ENCODE measurements at places on chromosomes 13 and 19.

DNA sequence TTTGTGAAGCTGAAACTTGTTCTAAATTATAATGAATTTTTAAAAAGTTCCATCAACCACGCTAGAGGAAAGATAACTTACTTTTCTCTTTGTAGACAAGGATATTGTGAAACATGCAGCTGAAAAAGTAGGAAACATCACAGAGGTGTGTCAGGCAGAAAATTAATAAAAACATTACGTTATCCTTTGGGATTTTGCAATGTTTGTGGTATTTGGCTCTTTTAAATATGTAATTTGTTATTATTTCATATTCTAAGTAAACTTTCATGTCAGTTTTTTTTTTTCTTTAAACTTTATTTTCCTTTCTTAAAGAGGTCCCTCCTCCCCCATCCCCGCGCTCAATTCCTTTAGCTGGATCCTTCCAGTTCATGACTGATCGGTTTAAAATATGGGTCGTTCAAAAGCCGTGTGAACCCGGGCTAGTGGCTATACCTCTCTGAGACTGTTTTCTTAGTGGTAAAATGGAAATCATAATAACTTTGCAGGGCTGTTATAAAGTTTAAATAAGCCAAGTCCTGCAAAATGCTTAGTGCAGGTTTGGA lies 740 bp upstream of the CCDC61 start:
- DNase-seq: peak; percentile 85

DNA sequence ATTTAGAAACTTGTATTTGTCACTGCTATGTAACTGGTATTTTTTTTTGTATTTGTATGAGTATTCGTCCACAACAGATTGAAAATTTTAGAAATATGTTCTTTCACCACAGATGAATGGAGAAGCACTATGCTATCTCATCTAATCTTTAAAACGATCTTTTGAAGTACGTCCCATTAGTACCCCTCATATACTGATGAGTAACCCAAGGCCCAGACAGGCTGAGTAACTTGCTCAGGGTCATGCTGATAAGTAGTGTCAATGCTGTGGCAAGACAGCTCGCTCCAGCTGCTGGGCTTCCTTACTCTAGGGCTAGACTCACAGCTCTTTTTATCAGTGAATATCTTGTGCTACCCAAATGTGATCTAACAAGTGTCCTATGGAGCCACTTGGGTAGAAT lies 154.2 kb downstream of the SUCLA2 start:
- DNase-seq: no peak

DNA sequence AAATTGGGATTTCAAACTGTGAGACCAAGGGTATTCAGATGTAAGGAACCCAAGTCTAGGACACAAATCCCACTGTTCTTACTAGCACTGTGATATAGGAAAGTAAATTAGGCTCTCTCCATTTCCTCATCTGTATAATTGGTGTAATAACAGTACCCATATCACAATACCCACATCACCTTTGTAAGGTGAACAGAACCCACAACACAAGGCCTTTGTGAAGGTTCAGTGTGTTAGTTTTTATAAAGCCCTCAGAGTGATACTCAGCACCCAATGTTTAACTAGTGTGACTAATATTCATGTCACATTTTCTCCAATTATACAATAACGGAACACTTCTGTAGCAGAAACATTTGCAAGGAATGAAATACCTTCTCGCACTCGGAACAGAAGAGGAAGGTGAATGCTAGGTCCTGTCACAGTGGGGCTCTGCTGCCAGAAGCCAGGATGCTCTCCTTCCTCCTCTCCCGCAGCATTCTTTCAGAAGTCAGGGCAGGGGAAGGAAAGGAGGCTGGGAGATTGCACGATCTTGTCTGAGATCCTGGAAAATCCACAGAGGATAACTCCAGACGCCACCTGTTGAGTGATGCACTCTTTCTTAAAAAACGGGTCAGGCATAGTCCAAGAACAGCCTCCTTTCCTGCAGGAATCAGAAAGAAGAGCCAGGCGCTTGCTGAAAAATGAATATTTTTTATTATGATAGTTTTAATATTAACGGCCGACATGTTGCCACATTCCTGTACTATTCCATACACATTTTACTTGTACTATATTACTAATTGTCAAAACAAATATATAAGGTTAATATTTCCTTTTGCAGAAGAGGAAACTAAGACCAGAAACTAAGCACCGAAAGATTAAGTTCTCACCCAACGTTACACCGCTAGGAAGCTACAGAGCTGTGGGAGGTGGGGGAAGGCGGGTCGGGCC lies 762 bp downstream of the ZNF45 start:
- no peak for DNase-seq

- no peak for DNase-seq
These were observed 69.1 kb upstream of the WASF3 start for GRCh38 chr13:26488236-26489003.

DNA sequence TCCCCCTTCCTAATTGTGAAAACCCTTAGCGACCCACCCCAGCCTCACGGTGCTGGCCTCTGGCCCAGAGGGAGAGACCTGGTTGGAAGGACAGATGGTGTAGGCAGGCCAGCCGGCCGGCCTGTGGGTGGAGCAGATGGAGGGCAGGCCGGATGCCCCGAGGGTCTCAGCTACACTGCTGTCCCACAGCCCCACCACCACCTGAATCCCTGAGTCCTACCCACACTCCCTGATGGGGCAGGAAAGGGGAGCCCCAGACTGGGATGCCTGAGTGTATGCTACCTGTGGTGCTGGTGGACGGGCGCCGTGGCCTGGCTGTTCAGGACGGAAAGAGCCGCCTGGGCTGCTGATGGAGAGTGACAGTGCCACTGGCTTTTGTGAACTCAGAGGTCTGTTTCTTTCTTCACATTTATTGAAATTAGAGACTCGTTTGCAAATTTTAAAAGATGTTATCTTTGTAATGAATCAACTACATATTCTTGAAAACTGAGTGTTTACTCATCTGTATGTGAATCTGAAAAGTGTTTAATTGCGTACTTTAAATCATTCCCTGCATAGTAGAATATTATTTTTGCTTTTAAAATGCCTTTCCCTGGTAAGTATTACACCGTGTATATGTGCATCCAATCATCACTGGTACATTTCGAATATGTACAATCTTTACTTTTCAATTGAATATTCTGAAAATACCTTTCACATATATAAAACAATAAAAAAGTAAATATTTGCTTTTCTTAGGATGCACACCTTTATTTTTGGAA lies 35.7 kb downstream of the TFDP1 start:
- DNase-seq: no peak

- no peak for DNase-seq
These were observed 144.3 kb upstream of the FRY start for GRCh38 chr13:31887286-31887685.

DNA sequence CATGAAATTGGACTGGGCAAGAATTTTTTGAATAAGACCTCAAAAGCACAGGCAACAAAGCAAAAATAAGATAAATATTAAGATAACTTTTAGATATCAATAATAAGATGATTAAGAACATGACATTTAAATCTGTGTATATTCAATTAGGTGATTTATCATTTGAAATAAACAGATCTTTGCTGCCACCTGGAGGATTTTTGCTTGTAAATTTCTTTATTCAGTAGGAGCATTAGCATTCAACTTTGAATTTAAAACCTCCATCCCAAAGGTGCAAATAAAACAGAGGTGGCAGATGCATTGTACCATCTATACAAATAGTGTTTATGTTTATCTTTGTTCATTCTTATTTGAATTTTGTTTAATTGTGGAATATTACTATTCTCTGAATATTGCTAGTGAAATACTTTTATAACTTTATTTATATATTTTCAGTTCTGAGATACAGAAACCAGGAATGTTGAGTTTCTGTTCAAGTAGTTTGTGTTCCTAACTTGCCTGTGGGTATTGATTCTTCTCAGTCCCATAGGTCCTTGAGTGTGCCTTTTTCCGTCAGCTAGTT lies 20.9 kb downstream of the COG6 start:
- peak; percentile 1 for DNase-seq

DNA sequence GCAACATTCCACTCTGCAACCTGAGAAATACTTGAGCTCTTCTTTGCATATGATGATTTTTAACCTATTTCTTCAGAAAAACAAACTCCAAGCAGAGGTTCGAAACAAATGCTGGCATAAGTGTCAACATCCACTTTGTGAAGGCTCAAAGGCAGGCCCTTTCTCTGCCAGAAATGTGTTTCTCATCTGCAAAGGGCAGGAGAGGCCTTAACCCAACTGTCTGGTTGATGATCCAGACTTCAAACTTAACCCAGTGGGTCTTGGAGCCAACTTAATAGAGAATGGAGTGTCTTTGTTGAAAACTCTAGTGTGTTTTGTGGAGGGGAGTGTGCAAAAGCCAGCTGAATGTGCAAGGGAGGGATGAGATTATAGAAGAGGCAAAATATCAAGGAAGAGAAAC lies 28.3 kb upstream of the ZNF507 start:
- DNase-seq: no peak

DNA sequence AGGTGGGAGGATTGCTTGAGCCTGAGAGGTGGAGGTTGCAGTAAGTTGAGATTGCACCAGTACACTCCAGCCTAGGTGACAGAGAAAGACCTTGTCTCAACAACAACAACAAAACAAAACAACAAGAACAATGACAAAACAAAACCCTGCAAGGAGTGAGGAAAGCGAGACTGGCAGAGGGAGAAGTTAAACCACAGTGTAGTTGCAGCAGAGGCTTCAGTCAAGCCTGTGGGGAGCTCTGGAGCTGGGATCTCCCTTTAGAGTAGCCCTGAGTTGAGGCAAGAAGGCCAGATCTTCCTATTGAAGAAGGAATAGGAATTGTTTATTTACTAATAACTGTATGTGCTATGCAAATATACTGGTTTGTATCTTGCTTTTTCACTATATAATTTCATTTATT lies 25.3 kb upstream of the RNASEH2B start:
- DNase-seq: no peak

DNA sequence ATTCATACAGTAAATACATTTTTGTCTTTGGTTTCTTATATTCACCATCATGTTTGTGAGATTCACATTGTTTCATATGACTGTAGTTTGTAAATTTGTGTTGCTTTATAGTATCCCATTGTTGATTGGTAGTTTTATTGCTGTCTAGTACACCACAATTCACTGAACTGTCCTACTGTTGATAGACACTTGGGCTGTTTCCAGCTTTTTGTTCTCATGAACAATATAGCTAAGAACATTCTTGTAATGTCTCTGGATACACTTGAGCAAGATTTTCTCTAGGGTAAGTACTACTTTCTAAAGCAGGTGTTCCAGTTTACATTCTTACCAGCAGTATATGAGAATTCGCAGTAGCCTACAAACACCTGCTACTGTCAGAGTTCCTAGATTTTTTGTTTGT lies 37.8 kb downstream of the SKA3 start:
- DNase-seq: no peak

GRCh38 chr19:13932911-13933393 lies 5.3 kb downstream of the PODNL1 start:
- no peak for DNase-seq

- no peak for DNase-seq
These were observed 14.7 kb upstream of the GRAMD1A start for GRCh38 chr19:34985249-34986022.

GRCh38 chr19:17112700-17113099 lies 37.1 kb downstream of the MYO9B start:
- DNase-seq: no peak

GRCh38 chr13:22114630-22115311 lies 443.9 kb downstream of the FGF9 start:
- DNase-seq: peak; percentile 51

DNA sequence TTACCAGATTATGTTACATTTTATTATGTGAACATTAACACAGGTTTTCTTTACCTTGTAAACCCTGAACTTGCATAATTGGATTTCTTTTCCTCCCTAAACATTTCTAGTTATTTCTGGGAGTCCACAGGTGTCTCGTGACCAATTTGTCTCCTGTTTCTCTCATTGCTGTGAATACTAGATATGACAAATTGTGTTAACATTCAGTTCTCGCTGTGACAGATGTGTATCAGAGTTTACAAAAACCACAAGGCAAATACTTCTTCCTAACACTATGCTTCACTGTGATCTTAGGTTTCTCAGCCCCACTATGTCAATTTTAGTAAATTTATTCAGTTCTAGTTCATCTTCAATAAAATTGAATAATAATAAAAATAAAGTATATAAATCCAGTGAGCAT lies 1554.9 kb downstream of the EFNB2 start:
- no peak for DNase-seq

- no peak for DNase-seq
These were observed 8.2 kb downstream of the DOHH start for GRCh38 chr19:3492131-3492839.

DNA sequence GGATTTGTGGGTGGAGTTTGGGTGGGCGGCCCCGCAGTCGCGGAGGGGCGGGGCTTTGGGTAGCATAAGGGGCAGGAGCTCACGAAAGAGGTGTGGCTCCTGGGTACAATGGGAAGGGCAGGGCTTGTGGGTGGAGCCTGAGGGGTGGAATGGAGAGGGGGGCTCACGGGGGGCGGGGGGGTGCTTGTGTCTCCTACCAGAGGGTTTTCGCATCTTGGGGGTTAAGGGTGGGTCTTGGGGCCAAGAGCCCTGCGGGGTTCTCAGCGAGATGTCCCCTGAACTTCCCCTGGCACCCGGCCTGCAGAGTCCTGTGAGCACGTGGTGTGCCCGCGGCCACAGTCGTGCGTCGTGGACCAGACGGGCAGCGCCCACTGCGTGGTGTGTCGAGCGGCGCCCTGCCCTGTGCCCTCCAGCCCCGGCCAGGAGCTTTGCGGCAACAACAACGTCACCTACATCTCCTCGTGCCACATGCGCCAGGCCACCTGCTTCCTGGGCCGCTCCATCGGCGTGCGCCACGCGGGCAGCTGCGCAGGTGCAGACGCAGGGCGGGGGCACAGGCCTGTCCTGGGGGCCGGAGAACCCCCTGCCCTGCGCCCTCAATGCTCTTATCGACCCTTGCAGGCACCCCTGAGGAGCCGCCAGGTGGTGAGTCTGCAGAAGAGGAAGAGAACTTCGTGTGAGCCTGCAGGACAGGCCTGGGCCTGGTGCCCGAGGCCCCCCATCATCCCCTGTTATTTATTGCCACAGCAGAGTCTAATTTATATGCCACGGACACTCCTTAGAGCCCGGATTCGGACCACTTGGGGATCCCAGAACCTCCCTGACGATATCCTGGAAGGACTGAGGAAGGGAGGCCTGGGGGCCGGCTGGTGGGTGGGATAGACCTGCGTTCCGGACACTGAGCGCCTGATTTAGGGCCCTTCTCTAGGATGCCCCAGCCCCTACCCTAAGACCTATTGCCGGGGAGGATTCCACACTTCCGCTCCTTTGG lies 5.1 kb downstream of the FSTL3 start:
- no peak for DNase-seq

GRCh38 chr13:113205428-113205931 lies 3.0 kb downstream of the PCID2 start:
- no peak for DNase-seq

GRCh38 chr13:54162069-54162468 lies 1133.5 kb downstream of the OLFM4 start:
- no peak for DNase-seq

DNA sequence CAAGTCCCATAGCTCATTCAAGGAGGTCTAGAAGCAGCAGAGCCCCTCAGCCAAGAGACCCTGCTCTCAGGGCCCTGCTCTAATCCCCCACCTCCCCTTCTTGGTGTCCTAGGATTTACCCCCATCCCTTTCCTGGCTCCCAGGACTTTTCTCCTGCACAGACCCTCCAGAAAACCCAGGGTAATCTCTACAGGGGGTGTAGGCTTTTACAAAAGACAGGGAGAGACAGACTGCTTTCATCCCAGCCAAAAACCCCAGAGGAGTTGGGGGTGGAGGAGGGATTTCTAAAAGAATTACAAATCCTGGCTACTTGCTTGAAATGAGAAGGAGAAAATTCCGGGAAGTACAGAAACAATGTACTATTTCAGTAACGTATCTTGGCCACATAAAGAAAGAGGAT lies 133.3 kb downstream of the TNFSF13B start:
- no peak for DNase-seq

GRCh38 chr19:10766671-10767201 lies 48.9 kb downstream of the DNM2 start:
- no peak for DNase-seq

Measured in NCI-H510A treated with DMSO at 0.1 percent for 48 hours (cell line).